ENCODE measurements at places on chromosomes 2 and 18. TPM values are rescaled to one million over a fixed set of nuclear protein-coding genes. Genes with fewer than 3 reads are reported as not detected.

ELMOD3 gene
- total RNA-seq = 7.1 TPM

ADCY3 gene
- 30.1 TPM for total RNA-seq

SIX3 gene
- total RNA-seq = not detected

SLC5A7 gene
- total RNA-seq = 0.17 TPM

YPEL5 gene
- total RNA-seq = 31.1 TPM

TRPM8 gene
- 1.4 TPM for total RNA-seq

GRCh38 chr18:12005538-12006487 is 24.5 kb downstream of the IMPA2 start:
- no peak for DNase-seq

DNA sequence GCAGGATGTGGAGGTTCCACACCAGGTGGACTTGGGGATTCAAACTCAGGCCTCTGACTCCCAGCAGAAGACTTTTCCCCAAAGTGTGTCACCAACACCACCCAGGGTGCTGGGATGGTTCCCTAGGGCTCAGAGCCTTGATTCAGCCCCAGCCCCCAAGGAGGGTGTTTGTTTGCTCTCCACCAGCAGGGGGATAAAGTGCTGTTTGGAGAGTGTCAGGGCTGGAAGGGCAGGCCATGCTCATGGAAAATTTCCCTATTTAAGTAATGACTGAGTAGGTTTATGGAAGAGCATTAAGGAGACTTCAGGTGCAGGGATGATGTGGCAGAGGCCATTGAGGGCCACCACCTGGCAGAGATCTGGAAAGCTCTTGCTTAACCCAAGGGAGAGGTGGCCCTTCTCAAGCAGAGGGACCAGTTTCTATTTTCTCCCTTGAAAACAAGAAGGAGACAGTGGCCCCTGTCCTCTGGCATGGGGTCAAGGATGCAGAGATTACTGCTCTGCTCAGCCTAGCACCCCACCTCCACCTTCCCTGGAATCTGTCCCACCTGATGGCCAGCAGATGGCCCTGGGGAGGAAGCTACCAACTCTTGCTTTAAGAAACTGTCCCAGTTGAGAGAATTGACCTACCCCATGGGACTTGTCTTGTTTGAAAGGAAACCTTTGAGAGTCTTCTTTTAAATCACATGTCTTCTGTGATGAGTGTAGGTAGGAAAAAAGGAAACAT is 122.1 kb downstream of the ACOXL start:
- peak; percentile 57 for DNase-seq

DNA sequence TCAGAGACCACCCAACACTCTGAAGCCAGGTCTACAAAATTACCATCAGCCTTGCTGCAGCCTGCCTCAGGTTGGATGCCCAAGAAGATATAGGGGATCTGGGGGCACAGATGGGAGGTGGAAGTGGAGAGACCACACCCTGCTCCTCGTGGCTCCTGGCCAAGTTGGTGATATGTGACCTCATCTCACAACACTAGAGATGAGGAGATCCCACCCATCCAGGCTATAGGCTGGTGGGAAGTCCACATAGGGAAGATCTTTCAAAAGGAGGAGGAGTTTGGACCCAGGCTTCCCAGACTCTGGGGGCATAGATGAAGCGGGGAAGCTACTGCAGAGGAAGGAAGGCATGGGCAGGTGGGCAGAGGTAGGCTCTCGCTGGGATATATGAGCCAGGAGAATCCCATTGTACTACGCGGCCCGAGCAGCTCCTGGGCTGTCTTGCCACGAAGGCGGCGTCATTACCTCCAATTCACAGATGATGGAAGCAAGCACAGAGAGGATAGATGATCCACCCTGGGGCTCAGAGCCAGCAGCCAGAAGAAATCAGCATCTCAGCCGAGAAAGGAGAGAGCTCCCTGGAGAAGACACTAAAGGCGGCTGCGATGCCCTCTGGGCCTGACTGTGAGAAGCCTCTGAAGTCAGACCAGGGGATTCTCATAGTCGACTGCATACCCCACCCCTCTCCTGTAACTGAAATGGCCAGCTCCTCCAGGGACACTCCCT is 96.0 kb downstream of the RHOB start:
- DNase-seq = no peak

DNA sequence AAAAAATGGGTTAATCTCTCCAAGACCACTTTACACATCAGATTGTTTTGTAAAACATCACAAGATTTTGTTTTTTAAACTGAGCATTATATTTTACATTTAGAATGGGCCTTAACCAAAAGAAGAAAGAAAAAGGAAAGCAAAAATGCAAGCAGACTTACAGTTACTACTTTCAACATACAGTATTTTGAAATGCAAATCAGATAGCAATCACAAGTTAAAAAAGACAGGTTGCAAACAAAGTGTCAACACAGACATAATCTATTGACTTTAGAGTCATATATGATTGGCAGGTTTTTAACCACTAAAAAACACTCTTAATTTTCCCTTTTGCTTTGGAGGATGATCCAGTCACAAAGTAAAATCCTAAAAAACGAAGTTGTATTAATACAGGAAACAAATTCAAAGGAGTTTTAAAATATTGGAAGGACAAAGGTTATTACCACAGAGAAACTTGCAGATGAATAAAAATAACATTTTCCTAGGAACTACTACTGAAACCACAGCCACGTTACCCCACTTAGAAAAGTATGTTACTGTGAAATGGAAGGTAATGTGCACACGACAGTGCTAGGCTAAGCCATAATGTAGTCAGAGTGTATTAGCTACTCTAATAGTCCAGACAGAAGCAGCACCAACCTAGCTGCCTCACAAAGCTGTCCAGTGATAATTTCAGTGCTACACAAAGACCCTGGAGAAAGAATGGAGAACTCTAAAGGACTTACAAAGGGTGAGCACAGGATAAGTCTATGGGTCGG is 22.9 kb downstream of the DARS1 start:
- DNase-seq = no peak

GRCh38 chr2:58140508-58141072 is 94.0 kb downstream of the VRK2 start:
- DNase-seq = no peak

GRCh38 chr2:105129722-105130232 is 91.9 kb downstream of the MRPS9 start:
- DNase-seq = no peak

DNA sequence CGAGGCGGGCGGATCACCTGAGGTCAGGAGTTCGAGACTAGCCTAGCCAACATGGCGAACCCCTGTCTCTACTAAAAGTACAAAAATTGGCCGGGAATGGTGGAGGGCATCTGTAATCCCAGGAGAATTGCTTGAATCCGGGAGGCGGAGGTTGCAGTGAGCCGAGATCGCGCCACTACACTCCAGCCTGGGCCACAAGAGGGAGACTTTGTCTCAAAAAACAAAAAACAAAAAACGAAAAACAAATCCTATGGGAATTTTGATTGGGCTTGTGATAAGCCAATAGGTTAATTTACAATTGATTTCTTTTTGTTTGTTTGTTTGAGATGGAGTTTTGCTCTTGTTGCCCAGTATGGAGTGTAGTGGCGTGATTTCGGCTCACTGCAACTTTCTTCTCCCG is 24.2 kb upstream of the TOGARAM2 start:
- DNase-seq = peak; percentile 70

- DNase-seq = no peak
These were observed 93.5 kb downstream of the DYSF start for GRCh38 chr2:71546777-71547281.

DNA sequence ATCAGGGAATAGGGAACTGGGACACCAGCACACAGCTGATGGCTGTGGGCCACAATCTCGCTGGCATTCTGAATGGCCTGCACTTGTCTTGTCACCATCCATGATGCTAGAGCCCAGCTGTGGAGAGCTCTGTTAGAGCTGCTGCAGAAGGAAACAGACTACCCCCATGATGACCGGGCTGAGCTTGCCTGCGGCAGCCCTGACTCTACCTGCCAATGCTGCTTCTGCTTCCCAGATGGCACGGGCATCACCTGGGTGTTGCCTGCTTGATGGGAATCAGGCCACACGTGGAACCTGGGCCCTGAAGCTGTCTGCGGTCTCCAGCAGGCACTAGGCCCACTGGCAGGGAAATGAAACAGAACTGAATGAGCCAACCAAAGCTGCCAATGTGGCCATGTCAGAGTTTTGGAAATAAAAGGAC is 11.2 kb upstream of the DAW1 start:
- DNase-seq = no peak

- DNase-seq = no peak
These were observed 154.2 kb downstream of the MIB1 start for GRCh38 chr18:21894619-21895367.

- no peak for DNase-seq
These were observed 91.7 kb upstream of the SLC35G4 start for GRCh38 chr18:11517704-11518103.

- DNase-seq = no peak
These were observed 13.2 kb downstream of the GALR1 start for GRCh38 chr18:77262643-77263465.

GRCh38 chr2:98507891-98508708 is 63.4 kb downstream of the INPP4A start:
- DNase-seq = no peak

GRCh38 chr2:57674025-57674424 is 372.6 kb upstream of the VRK2 start:
- DNase-seq = no peak

DNA sequence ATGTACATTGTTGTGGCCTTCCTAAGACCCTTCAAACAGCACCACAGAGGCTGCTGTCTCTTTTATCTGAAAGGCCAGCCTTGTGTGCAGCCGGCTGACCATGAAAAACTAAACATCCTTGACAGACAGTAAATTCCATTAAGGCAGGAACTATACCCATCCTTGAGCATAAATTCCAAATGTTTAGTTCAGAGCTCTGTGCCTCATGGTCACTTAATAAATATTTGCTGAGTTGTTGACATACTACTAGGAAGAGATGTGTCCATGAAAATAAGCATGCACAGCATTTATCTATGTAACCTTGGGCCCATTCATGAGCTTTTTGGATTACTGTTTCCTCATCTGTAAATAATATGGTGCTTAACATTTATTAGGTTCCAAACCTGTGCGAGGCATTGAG is 424.8 kb downstream of the HRH4 start:
- DNase-seq = no peak

- DNase-seq = no peak
These were observed 35.2 kb downstream of the UNC50 start for GRCh38 chr2:98643496-98644100.

- no peak for DNase-seq
These were observed 7.8 kb downstream of the FRZB start for GRCh38 chr2:182858671-182859070.

DNA sequence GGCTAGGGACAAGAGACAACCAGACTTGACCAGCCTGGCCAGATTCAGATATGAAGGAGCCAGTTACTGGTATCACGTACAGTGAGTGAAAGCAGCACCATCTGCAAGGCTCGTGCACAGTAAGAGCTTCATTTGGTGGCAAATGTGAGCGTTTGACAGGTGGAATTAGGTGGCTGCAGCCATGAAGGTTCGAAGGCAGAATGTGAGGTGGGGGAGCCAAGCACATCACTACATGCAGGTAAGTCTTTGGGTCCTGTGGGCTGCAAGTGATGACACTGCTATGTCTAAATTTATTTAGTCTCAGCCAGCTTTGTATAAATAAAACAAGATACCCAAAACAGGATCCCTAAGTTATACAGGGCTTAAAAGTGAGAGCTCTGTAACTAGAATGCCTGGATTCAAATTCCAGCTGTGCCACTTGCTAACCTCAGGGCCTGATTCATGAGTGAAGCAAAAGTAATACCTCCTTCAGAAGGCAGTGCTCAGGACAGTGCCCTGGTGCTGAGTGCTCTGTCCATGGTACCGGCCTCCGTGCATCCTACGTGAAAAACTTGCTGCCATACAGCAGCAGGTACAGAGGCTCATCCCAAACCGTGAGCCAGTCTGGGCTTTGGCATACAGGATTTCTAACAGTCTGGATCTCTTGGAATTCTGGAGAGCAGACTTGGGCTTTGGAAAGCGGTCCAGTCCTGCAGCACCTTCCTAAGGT is 18.6 kb downstream of the DDX18 start:
- DNase-seq = peak; percentile 52

- no peak for DNase-seq
These were observed 298.9 kb upstream of the TRIB2 start for GRCh38 chr2:12417786-12418185.

DNA sequence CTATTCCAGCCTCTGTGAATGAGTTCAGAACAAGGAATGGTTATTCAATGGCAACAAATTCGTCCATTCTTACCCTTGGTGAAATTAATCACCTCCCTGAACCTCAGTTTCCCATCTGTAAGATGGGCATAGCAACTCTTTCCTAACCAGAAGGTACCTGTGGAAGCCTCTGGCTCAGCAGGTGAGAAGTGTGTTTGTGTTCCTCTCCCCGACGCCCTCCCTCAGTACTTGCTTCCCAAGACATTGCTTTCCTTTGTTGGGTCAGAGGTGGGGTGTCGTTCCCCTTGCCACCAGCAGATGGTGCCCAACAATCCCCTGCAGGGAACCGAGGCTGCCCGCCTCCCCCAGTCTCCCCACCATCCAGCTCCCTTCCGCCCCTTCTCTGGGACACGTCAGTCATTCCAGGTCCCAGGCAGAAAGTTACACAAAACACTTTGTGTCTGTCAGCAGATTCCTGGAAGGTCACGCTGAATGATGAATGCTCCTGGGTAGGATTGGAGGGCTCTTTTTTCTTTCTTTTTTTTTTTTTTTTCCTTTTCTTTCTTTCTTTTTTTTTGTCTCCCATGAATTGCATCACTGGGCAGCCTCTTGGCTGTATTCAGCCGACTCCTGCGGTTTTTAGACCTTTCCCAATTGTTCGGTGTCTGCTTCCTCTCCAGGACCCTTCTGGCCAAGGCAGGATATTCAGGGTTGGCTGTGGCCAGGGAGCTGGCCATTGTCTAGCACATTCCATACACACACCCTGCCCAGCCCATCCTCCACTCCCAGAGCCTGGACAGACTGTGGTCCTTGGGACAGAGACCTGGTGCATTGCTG is 117.3 kb downstream of the LPIN1 start:
- DNase-seq = peak; percentile 86

- DNase-seq = no peak
These were observed 322.0 kb downstream of the SUCLG1 start for GRCh38 chr2:84137034-84137433.

- no peak for DNase-seq
These were observed 28.8 kb downstream of the SETBP1 start for GRCh38 chr18:44709307-44710126.

DNA sequence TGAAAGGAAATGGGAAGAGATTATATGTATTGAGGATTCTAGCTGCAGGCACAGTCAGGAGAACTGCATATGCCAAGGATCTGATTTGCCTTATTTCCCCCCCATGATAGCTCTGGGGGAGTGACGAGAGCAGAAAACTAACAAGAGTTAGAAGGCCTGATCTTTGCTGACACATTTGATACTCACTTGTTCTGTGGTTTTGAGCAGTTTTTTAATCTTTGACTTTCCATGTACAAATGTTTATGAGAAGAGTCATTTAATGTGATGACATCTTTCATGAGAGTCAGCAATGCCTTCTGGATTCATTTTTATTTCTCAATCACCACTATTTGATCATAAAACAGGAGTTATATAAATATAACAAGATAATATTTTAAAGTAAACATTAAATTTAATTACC is 12.7 kb upstream of the SERPINB7 start:
- no peak for DNase-seq

- no peak for DNase-seq
These were observed 68.6 kb upstream of the COL5A2 start for GRCh38 chr2:189248141-189248540.

Measured in GM23338 (cell line).